DMS 273 treated with DMSO at 0.1 percent for 48 hours (cell line): ENCODE measurements at places on chromosomes 12 and 14.
A peak's percentile ranks its signal among the peaks of the same experiment; 100 is the strongest.

- DNase-seq, result no peak
Observed at GRCh38 chr14:32121948-32122347, 44.8 kb downstream of the ARHGAP5 start.

- DNase-seq, result no peak
Observed at GRCh38 chr14:88023658-88024187, 18.8 kb downstream of the GPR65 start.

- DNase-seq, result no peak
Observed at GRCh38 chr12:9992296-9992695, 6.6 kb downstream of the CLEC1B start.

GRCh38 chr12:49687941-49688340 is 19.3 kb downstream of the FMNL3 start:
- DNase-seq, result no peak

DNA sequence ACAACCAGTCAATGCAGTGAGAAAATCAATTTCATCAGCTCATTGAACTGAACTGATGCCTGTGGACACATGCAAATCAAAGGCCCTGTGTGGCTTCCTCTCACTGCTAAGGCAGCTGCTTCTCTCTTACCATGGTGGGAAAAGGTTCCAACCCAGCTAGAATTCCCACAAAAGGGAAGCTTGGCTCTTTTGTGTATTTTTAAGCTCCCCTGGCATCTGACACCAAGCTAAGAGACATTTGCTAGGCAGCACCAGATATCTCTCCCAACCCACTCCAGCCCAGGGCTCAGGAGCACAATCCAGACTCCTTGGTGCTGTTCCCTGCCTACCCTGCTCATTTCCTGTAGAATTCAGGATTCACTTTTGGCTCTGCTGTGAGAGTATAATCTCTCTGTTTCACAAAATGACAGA is 129.6 kb downstream of the GXYLT1 start:
- DNase-seq, result no peak

DNA sequence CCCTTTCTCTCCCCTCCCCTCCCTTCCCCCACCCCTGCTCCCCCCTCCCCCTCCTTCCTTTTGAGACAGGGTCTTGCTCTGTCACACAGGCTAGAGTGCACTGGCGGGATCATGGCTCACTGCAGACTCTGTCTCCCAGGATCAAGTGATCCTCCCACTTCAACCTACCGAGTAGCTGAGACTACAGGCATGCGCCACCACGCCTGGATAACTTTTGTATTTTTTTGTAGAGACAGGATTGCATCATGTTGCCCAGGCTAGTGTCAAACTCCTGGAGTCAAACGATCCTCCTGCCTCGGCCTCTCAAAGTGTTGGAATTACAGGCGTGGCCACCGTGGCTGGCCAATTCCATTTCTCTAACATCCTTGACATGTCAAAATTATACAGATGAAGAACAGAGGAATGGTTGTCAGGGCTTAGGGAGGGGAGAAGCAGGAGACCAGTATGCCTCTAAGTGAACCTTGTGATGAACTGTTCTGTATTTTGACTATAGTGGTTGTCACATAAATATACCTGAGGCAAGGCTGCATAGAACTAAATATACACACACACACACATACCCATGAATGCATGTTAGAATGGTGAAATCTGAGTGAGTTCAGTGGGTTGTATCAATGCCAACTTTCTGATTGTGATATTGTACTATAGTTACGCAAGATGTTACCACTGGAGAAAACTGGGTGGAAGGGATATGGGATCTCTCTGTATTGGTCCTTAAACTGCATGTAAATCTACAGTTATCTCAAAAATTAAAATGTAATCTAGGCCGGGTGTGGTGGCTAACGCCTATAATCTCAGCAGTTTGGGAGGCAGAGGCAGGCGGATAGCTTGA is 3.6 kb upstream of the CFAP73 start:
- no peak for DNase-seq

DNA sequence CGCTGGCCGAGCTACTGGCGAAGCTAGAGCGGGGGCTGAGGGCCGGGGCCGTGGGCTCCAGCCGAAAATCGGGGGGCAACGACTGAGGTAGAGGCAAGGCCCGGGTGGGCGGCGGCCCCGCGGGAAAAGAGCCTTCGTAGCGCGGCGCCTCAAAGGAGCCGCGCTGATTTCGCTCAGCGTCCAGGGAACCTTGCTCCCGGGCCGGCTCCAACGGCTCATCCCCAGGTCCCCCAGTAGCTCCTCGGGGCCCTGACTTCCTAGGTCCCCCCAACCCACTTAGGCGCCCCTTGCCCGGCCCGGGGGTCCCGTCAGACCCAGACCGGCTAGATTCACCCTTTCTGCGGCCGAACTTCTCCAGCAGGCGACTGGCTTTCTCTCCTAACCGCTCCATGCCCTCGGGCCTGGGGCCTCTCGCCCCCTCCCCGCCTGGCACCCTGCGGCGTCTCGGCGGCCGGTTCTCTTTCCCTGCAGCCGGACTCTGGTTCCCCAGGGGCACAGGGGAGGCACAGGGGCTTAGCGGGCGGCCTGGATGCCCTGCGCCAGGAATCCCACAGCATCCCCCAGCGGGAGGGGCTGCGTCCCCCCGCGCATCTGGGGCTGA is 375 bp downstream of the AJUBA start:
- DNase-seq, result no peak

- DNase-seq, result no peak
Observed at GRCh38 chr12:19633641-19634040, 194.3 kb downstream of the AEBP2 start.

- no peak for DNase-seq
Observed at GRCh38 chr14:99389174-99389826, 91.4 kb downstream of the SETD3 start.

DNA sequence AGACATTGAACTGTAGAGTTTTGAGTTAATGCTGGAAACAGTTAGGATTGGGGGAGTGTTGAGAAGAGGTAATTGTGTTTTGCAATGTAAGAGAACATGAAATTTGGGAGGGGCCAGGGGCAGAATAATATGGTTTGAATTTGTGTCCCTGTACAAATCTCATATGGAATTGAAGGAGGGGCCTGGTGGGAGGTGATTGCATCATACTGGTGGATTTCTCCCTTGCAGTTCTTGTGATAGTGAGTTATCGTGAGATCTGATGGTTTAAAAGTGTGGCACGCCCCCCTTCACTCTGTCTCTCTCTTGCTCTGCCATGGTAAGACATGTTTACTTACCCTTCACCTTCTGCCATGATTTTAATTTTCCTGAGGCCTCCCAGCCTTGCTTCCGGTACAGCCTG is 876.0 kb upstream of the FBXO33 start:
- no peak for DNase-seq

DNA sequence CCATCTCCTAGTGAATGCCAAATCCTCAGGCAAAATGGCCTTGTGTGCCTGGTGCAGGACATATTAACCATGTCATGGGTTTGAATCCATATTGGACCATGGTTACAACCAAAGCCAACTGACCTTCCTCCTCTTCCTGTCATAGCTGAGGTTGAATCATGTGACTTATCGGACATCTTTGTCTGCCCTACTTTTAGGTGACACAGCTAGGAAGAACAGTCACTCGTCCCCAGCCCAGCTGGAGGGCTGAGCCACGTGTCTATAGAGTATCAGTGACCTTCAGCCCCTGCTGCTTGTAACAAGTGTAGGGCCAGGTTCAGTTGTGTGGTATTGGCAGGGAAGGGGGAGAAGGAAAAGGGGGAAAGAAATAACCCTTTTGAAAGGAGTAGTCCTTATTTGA is 225.2 kb downstream of the KTN1 start:
- DNase-seq, result no peak

GRCh38 chr12:123805173-123805572 is 43.1 kb downstream of the DNAH10 start:
- no peak for DNase-seq

DNA sequence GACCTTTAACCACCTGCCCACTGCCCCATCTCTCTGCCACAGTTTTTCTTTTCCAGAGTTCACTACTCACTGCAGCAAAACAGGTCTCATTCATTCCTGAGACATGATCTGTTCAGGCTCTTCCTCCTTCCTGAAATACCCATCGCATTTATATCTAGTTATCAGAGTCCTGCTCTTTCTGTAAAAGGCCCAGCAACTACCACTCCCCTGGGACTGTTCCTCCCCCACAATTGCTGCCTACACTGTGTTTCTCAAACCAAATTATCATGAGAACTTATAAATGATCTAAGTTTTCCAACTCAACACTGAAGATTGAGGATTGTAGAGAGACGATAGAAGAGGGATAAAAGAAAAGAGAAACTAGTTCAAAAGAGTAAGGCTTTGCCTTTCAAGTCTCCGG is 40.8 kb upstream of the EPS8 start:
- DNase-seq, result no peak

GRCh38 chr14:56585461-56586084 is 6.0 kb downstream of the TMEM260 start:
- DNase-seq, result no peak

- DNase-seq, result peak; percentile 1
Observed at GRCh38 chr12:30286345-30286926, 409.2 kb downstream of the IPO8 start.

DNA sequence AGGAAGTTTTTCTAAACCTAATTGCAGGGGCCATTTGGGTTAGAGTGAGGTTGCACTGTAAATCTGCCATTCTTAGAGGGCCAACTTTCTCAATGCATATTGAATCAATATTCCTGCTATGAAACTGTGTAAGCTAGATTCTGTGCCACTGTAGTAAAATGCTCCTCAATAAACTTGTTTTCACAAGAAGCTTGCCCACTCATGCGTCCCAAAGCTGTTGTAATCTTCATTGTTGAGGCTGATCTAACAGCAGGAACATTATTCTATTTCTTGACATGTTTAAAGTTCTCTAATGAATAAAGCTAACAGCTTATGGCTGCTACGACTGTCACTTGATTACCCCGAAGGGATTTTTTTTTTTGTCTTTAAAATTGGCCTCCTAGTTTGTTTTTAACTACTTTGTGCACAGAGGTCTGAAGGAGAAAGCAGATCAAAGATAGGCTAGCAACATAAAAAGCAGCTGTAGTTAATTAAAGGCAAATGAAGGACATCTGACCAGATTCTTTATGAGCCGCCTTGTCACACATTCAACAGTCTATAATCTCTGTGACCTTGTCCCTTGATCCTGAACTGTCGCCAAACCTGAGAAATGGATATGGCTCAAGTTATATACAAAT is 243.7 kb downstream of the PAX9 start:
- no peak for DNase-seq

GRCh38 chr14:74663884-74664283 is 49.0 kb downstream of the AREL1 start:
- no peak for DNase-seq

DNA sequence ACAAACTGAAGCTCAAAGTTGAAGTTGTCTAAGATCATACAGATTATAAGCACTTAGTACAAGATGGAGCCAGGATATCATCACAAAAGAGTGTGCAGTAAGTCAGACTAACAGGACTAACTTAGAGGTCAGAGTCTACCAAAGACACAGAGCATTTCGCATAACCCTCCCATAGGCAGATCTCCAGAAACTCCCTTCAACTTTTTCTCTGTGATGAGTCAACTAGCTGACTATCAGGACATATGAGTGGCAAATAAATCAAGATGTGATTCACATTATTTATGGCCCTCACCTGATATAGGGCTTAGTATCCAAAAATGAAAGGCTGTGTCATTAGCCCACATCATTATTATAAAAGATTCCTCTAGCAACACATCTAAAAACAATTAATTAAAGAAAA is 484.6 kb downstream of the GALC start:
- no peak for DNase-seq

GRCh38 chr12:66965621-66966020 is 286.7 kb upstream of the GRIP1 start:
- DNase-seq, result no peak

- DNase-seq, result no peak
Observed at GRCh38 chr12:70994217-70994788, 73.8 kb upstream of the PTPRR start.
